ENCODE measurements at places on chromosomes 1 and 21.

- no peak for DNase-seq
Measured at GRCh38 chr1:18907917-18908845, 5.8 kb upstream of the ALDH4A1 start.

GRCh38 chr1:185896863-185897262 is 162.7 kb downstream of the HMCN1 start:
- DNase-seq = no peak

DNA sequence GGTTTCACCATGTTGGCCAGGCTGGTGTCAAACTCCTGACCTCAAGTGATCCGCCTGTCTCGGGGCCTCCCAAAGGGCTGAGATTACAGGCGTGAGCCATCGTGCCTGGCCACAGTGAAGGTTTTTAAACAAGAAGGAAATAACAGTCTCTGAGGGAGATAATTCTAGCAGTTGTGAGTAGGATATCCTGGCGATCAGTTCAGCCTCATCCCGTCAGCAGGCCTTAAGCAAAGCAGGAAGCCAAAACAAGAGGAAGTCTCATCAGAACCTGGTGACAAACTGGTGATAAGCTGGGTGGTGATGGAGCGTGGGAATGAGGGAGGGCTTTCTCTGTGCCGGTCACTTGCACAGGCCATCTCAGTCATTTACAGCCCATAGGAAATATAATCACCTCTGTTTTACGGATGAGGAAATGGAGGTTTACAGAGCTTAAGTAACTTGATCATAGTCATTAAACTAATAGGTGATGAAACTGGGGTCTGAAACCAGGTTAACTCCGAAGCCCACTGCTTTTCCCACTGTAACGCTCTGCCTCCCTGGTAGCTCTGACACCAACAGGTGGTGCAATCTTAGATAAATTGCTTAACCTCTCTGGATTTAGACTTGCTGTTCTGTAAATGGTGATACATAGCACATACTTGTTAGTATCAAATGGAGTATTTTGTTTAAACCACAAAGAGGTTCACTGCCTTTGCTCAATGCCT is 40.8 kb upstream of the A3GALT2 start:
- DNase-seq = no peak

DNA sequence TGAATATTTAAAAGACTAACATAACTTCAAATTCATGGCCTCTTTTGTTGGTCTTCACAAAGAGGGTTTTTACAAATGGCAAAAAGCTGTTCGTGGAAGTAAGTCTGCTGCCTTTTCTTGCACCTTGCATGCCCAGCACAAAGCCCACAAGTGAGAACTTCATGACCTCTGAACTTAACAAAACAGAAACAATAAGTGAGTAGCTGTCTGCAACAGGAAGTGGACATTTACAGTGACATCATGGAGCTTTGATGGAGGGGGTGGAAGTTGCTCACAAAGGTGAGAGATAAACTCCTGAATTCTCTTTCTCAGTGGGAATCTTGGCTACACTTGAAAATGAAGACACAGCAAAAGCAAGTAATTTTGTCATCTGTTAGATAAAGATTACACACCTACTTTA is 303.3 kb upstream of the DEPDC1 start:
- no peak for DNase-seq

DNA sequence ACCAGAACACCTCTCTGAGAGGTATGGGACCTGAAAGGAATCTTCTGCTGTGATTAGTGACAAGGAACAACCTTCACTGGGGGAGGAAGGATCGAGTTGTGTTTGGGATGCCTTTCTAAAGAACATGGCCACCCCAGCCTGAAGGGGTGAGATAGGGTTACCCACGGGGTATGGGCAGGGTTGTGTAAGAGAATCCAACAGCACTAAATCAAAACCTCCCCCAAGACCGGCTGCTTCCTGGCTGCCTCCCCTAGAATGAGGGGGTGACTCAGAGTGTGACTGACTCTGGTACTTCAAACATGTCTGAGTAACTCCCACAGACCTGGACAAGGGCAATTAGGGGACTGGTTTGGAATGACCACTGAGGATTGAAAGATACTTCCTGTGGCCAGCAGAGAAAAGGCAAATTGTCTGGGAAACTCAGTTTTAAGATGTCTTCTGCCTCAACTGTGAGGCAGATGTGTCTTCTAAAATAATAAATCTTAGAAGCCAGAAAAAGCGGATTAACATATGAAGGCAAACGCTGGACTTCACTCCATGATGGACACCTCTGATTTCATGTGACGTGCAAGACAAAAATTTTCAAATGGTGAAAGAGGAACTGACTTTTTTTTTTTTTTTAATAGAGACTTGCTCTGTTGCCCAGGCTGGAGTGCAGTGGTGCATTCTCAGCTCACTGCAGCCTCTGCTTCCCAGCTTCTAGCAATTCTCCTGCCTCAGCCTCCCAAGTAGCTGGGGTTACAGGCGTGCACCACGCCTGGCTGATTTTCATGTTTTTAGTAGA is 6.7 kb upstream of the PTPN14 start:
- DNase-seq = no peak

All from CD4-positive, alpha-beta T cell treated with Interleukin-21 for 1 hour (primary cell).